A549 (cell line): ENCODE measurements at places on chromosomes 2 and 18.

DNA sequence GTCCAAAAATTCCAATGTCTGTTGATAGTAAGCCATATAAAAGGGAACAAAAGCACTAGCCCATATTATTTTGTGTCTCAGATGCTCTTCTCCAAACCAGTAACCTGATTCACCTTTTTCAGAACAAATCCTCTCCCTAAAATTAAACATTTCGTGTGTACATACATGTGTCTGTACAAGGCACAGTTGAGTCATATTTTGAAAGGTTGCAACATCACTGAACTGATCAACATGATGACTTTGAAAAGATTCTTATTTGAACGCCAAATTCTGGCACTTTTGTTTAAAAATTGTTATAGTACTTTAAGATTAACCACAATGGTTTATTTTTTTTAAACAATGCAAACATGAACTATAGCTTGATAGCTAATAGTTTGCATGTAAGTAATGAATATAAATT is 102.5 kb downstream of the RIT2 start:
- no peak for DNase-seq

GRCh38 chr2:219576505-219577388 is 4.6 kb downstream of the INHA start:
- no peak for DNase-seq

GRCh38 chr18:3411854-3412268 is 38.1 kb upstream of the TGIF1 start:
- peak; percentile 54 for DNase-seq

- no peak for DNase-seq
Measured at GRCh38 chr2:108965540-108966289, 23.3 kb downstream of the EDAR start.

GRCh38 chr2:23294238-23294637 is 90.7 kb upstream of the KLHL29 start:
- DNase-seq, result no peak

DNA sequence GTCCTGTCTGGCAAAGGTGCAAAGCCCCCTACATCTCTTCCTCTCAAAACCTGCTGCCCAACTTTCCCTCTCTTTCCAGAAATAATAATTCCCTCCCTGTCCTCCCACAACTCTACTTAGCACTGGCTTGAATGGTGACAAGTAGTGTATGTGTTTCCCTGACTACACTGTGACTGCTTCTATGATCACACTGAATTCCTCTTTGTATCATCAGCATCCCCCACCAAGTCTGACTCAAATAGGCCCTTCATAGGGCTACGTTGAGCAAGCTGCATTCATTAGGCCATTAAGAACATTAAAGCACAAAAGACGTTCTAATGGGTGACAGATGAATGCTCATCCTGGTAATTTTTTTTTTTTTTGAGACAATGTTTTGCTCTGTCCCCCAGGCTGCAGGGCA is 13.7 kb upstream of the ST3GAL5 start:
- no peak for DNase-seq

DNA sequence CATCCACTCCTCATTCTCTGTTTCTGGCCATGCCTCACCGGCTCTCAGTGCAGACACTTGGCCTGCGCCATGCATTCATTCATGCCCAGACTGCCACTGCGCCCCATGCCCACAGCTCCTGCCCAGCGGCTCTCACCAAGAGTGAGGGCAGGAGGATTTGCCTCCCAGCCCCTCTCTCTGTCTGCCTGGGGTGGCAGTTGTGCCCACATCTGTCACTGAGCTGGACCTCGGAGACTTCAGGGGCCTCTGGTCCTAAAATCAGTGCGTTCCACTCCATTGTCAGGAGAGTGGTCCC is 75.1 kb downstream of the CIB4 start:
- no peak for DNase-seq

DNA sequence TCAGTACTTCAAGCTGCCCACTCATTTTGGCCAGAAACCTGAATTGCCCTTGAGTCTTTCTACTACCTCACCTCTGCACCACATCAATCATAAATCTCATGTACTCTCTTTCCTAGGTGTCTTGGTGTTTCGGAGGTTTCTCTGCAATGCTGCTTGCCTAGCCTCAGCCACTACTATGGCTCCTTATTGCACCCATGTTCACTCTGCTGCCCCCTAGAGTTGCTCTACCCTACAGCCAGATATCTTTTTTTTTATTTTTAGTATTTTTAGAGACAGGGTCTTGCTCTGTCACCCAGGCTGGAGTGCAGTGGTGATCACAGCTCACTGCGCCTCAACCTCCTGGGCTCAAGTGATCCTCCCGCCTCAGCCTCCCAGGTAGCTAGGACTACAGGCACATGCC is 413.0 kb downstream of the PTPRM start:
- no peak for DNase-seq

- no peak for DNase-seq
Measured at GRCh38 chr2:67613227-67613626, 216.1 kb downstream of the ETAA1 start.

DNA sequence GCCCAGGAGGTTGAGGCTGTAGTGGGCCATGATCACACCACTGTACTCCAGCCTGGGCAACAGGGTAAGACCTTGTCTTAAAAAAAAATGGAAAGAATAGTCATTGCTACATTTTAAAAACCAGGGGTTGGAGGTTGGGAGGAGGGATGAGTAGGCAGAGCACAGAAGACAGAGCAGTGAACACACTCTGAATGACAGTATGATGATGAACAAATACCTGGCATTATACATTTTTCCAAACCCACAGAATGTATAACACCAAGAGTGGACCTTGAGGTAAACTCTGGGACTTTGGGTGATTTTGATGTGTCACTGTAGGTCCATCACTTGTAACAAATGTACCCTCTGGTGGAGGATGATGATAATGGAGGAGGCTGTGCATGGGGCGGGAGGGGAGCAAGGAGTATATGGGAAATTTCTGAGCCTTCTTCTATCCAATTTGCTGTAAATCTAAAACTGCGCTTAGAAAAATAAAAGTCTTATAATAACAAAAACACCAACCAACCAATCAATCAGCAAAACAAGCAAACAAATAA is 111.4 kb upstream of the PGAP1 start:
- DNase-seq, result peak; percentile 12

DNA sequence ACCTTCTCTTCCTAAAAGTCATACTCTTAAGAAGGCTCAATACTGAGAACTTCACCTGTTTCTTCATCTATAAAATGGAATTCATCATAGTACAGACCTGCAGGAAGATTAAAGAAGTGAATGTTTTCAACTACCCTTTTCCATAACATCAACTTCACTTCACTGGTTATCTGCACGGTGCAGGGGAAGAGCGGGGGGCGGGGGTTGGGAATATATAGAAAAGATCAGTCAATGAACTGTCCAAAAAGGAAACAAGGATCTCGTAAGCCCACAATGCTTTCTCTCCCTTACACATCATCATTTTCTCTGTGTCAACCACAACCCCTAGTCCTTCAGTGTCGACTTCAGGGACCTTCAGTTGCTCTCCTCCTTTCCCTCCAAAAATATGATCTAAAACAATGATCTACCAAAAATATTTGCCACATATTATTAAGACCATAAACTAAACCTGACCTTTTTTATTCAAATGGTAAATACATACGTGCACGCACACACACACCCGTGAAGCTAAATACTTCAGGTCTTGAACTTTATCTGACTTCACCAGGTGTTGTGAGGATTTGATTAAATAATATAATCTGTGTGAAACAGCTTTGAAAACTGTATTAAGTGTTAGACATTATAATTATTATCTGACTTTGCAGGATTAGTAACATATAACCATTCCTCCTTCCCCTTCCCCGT is 4.9 kb downstream of the MBOAT2 start:
- DNase-seq, result no peak

- no peak for DNase-seq
Measured at GRCh38 chr2:200380833-200381542, 74.5 kb downstream of the SPATS2L start.

GRCh38 chr18:74290794-74291471 is 830 bp downstream of the CYB5A start:
- no peak for DNase-seq

DNA sequence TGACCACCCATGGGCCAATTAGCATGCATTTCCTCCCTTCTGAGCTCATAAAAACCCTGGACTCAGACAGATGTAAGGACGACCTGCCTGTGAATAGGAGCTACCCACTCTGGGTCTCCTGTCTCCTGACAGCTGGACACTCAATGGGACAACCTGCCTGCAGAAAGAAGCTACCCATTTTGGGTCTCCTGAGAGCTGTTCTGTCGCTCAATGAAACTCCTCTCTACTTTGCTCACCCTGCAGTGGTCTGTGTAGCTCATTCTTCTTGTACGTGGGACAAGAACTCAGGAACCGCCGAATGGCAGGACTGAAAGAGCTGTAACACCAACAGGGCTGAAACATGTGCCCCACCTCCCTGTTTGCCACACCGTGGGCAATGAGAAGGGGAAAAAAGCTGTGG is 60.3 kb upstream of the DYNC1I2 start:
- no peak for DNase-seq

GRCh38 chr2:211903961-211904360 is 634.6 kb downstream of the ERBB4 start:
- no peak for DNase-seq

DNA sequence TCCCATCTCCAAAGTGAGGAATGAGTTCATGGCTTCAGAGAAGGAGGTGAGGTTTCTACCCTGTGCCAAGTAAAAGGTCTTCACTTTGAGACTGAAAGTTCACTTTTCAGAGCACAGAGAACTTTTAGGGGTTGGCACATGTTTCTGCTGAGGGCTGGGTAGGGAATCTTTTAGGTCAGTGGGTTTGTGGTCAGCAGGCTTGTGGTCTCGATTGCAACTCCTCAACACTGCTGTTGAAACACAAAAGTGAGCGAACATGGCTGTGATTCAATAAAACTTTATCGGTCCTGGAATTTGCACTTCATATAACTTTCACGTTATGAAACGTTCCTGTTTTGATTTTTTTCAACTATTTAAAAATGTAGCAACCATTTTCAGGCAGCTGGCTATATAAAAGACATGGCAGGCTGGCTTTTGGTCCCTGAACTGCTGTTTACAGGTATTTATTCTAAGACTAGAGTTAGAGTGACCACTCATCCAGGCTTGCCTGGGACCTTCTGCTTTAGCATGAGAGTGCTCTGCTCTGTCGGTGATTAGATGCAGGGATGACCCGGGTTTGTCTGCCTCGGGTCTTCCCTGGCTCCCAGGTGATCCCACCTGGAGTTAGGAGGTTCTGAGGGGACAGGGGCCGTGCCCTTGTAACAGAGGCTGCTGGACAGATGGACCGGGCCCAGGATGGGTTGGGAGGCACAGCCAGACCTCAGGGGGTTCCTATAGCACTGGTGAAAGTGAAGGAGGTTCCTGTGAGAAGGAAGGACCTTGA is 62.7 kb upstream of the TAF1B start:
- no peak for DNase-seq

- DNase-seq, result no peak
Measured at GRCh38 chr18:51383711-51384110, 186.2 kb upstream of the MEX3C start.

DNA sequence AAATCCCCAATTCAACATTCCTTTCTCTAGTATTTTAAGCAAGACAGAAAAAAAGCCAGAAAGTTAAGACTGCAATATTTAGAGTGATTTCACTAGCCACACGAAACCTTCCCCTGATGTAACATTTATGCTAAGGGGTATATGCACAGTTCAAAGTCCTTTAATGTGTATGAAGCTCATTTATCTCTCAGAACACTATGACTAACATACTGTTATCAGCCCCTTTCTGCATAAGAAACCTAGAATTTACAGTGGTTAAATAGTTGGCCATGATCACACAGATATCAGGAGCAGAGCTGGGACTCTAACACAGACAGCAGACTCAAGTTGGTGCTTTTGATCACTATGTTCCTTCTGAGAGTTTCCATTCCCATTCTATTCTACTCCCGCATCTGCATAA is 185.5 kb downstream of the CDH2 start:
- no peak for DNase-seq

DNA sequence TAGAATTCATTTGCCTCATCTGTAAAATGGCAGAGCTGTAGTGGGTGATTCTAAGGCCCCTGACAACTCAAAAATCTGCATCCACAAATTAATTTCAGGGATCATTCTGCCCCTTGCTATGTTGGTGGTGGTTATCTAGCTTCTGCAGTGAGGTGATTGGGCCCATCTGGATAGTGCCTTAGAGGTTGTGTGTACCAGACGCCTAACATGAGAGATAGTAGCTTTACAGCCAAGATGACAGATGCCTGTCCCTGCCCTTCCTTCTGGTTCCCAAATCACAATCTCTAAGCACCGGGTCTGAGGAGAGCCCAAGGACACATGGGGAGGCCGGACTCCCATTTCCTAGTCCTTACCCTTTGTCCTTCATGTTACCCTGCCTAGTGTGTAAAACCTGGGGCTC is 51.1 kb upstream of the TNP1 start:
- DNase-seq, result no peak

GRCh38 chr2:229920011-229920641 is 1.7 kb downstream of the TRIP12 start:
- DNase-seq, result no peak

GRCh38 chr2:63790491-63790890 is 51.2 kb upstream of the UGP2 start:
- no peak for DNase-seq

- no peak for DNase-seq
Measured at GRCh38 chr2:12303181-12304030, 413.3 kb upstream of the TRIB2 start.

DNA sequence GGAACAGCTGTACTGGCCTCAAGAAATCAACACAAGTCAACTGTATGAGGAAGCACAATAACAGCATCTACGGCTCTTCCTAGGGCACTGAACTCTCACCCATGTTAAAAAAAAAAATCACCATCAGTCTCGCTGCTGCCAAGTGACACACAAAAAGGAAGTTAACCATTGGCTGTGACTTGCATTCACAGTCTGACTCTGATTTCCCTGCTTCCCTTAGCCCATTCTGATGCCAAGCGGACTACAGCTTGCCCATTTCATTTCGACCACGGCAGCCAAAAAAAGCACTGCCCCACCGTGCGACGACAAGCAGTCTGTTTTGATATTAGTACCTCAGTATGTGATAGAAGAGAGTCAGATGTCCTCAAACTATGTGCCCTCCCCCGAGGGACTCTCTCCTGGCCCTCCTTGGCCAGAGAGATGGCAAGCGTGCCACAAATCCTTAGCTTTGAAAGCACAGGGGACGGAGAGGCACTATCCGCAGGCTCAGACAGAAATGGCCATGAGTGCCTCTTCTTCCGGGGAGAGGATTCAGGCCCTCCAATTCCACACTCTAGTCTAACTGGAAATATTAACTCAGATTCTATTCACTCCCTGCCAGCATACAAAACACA is 250.0 kb downstream of the TCF4 start:
- no peak for DNase-seq

DNA sequence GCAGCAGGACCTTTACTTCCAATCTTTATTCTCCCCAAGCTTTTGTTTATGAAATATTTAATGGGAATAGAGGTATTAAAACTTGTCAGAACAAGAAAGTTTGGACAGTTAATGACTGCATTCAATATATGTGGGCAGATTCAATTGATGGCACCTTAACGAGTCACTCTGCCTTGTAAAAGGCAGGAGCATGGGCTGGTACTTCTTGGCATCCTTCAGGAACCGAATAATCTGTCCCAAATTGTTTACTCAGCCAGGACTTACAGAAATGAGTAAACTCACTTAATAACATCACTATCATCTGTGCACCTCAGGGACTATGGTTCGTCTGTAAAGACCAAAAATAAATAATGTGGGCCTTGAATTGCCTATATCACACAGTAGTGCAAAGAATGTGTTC is 1280.3 kb upstream of the TMEFF2 start:
- DNase-seq, result no peak
